ENCODE measurements at places on chromosomes 7 and 10.
A peak's percentile ranks its signal among the peaks of the same experiment; 100 is the strongest.

GRCh38 chr10:123677556-123677955, 11.4 kb downstream of the GPR26 start:
- DNase-seq = no peak

GRCh38 chr7:87075671-87076404, 16.4 kb upstream of the ELAPOR2 start:
- no peak for DNase-seq

- no peak for DNase-seq
These were observed 393.1 kb downstream of the EXOC4 start for GRCh38 chr7:133645884-133646391.

DNA sequence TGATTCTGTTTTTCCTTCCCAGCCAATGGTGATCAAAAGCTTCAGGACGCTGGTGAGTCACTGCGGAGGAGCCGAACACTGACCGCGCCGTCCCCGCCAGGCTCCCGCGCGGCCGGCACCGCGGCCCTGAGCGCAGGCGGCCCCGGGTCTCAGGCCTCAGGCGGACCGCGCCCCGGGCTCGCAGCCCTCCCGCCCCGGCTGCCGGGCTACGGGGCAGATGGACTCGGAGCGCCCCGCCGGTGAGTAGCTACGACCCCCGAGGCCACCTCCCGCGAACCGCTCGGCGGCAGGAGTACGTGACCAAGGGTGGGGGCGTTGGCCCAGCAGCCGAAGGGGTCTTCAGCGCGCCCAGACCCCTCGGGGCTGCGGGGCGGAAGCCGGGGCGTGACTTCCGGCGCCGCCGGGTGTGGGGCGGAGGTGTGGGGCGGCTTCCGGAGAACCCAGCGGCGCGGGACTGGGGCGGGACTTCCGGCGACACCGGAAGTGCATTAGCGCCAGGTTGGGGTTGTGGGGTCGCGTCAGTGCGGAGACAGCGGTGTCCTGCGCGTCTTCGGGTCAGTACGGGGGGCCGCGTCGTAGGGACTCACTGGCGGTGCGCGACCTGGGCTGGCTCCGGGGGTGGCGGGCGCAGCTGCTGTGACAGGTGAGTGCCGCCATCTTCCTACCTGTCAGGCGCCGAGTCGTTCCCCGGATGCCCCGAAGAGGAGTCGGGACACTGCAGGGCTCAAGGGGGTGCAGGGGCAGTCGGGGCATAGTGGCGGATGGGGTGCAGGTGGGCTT, at the start of gene WDR37:
Gene WDR37, plus strand, starts transcription at position 60 of the 780 bp plus-strand sequence. CDS start 15,771 bp downstream, outside the sequence.
- DNase-seq = peak; percentile 61

GRCh38 chr7:14228341-14228740, 238.9 kb upstream of the ETV1 start:
- no peak for DNase-seq

DNA sequence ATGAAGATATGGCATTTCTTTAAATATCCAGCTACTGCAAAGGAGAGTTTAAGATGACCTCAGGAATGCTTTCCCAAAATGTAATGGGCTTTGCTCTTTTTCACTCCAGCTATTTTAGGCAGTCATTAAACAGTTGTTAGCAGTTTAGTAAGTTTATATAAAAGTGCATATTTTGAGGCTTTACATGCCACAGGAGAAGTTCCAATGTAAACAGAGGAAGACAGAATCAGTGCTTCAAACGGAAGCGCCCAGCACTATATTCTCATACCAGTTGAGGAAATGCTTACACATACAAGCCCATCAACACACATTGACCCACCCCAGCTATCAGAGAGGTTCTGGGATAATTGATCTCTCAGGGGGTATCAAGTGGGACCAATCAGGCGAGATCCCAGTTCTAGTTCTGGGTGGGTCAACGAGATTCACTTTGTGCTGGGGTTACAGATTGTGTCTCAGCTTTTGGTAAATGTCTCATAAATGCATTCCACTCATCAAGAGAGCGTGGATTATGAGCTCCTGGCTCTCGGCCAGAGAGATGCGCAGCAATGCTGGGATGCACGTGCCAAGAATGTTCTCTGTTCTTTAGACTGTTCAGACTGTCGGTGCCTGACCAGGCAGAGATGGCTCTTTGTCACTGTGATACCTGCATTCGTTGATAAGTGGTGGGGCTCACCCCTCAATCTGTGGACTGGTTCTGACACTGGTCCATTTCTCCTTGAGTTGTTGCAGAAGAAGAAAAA, 55.0 kb downstream of the CACNB2 start:
- DNase-seq = no peak

DNA sequence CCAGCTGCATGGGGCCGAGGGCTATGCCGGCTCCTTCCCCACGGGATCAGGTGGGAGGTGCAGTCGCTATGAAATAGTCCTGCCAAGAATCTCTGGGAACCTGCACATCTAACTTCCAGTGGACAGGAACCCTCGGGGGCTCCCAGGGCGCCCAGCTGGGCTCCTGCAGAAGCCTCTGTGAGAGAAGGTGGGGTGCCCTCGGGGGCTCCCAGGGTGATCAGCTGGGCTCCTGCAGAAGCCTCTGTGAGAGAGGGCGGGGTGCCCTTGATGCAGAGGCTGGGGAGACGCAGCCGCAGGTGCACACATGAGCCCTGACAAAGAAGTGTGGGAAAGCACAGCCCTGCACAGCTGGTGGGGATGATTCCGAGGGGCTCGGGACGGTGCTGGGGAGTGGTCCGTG, 5.9 kb downstream of the VENTX start:
- DNase-seq = no peak

GRCh38 chr10:3293581-3294431, 121.2 kb upstream of the PITRM1 start:
- no peak for DNase-seq

GRCh38 chr10:105706281-105707026, 1065.4 kb downstream of the SORCS3 start:
- DNase-seq = no peak

DNA sequence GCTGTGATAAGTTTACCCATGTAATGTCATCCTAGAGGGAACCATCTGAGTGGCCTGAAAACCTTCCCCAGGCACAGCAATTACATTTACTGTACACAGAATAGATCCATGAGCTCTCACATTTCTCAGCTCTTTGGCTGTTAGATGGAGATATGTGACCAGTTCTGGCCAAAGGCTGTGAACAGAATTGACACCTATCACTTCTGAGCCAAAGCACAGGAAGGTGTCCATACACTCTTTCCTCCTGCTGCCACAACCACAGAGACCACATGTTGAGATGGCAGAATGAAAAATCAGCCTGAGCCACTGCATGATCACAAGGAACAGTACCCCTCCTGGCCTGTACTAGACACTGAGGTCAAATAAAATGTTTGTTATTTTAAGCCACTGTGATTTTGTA, 44.3 kb upstream of the ATOH7 start:
- no peak for DNase-seq

DNA sequence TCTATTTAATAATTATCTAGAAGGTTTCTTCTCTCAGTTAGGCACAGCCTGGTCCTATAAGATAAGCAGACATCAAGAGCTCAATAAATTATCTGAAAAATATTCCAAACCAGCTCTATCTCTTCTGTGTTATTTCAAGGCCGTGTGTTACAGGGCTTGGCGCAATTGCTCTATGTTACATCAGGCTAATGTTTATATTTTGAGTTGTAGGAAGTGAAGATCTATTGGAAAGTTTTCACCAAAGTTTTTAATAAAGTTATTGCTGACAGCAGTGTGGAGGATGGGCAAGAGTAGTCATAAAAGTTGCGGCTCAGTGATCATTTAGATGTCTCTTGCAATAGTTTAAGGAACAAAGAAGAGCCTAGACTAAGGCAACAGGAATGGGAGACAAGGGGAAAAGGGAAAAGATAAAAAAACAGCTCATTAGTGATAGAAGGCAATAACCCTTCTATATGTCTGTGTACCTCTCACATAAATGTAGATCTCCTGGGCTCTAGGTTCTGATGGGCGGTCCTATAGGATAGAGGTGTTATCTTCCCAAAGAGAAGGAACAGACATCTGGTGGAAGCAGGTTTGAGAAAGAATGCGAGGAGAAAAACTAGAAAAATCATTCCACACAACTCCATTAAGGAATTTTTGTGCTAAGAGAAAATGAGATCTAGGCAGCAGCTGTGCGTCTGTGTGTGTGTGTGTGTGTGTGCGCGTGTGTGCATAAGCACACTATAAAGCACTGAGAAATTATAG, 5.9 kb upstream of the ANKRD7 start:
- DNase-seq = no peak

GRCh38 chr7:30162622-30163124, 27.9 kb downstream of the MTURN start:
- DNase-seq = peak; percentile 65

DNA sequence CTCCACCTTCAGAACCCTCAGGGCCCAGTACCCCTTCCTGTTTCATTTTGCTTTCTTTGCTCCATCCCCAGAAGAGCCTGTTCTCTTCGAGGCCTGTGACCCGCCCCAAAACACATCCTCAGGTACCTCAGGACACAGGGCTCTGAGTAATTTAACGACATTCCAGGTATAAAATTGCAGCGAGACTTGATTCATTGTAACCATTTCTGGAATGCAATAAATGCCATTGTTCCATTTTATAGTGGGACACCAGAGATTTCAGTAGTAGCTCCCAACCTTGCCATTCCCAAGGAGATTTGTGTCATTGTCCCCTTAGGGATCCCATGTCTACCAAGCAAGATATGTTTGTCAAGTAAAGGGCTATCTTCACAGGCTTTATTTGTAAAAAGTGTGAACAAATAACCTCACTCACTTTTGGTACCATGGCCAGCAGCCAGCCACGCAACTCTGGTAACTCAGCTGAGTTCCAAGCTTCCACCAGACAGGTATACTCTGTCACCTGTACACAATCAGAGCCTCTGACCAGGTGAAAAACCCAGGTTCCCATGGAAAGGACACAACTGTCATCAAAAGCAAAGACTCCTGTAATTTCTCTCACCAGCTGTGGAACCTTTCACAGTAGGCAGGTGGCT, 441.3 kb downstream of the PLXNA4 start:
- DNase-seq = no peak

DNA sequence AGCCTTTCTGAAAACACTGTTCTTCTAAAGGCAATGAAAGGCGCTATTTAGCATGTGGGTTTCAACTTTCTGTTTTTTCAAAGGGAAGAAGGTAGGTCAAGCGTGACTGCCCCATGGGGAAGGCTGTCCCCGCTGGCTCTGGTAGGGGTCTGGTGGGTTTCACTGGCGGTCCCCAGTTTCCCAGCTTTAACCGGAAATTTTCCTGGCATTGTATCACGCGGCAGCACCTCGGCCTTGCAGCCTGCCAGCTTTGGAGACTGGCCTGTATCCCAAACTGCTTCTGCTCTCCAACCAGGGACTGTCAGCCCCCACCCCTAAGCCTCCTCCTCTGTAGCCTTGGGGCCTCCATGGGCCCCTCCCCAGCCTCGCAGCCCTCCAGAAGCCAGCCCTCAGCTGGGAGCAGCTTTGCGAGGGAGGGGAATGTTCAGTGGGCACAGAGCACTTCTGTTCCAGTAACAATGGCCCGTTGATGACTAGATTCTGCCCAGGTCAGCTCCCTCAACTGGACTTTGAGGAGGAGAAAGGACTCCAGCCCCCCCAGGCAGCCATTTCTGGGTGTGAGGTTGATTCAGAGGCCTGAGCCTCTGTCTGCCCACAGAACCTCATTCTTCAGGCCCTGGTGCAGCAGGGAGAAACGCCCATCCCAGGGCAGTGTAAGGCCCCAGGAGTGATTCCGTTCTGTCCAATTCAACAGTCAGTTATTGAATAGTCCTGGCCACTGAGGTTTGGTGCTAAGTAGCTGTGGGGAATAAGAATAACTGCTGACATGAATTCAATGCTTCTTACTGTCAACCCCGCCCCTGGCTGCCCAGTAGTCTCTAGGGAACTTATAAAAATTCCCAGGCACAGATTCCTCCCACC, 17.1 kb downstream of the CHST3 start:
- DNase-seq = peak; percentile 34

DNA sequence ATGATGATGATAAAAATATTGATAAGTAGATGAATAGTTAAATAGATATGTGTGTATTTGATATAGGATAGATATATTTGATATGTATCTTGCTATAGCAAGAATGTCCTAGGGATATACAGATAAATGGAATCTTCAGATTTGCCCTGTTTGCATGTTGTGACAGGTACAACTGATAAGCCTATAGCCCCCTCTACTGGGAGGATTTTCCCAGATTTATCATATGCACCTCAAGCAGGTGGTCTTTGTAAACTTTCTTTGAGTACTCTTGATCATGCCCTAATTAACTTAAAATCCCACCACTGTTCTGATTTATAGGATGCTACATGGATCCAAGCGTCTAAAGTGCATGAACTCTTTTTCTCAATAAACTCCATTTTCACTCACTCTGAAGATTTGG, 1050.7 kb downstream of the SORCS3 start:
- DNase-seq = no peak

- DNase-seq = peak; percentile 49
These were observed 102.3 kb downstream of the JAZF1 start for GRCh38 chr7:28078036-28078901.

GRCh38 chr10:14063531-14064285, 267.0 kb downstream of the FRMD4A start:
- no peak for DNase-seq

DNA sequence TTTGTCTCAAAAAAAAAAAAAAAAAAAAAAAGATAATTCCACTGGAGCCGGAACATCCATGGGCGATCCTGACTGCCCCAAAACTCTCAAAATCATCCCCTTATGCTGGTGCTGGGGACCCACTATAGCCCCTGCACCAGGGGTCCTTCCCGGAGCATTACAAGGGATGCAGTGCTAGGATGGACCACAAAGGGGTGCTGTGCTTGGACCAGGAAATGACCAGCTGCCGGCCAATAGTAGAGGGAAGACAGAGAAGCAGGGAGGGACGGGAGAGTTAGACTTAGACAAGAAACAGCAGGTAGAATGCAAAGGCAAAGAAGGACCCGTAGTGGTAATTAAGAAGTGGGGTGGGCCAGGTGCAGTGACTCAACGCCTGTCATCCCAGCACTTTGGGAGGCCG, 40.5 kb downstream of the RCC1L start:
- no peak for DNase-seq

DNA sequence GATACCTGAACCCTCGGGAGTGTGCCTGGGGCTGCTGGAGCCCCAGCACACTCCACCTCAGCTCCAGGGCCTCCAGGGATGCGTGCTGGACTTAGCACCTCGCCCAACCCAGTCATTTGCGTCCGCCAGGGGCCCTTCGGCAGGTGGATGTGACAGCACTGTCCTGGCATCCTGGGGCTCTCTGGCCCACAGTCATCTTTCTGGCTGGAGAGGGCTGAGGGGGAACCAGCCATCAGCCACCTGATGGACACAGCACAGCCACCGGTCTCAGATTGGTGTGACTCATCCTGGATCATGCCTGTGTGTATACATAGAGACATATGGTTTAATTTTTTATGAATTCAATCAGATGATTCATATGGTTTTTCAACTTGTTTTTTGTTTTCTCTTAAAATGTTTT, 11.1 kb downstream of the ZNF775 start:
- no peak for DNase-seq

GRCh38 chr10:116836902-116837523, 12.3 kb upstream of the ENO4 start:
- DNase-seq = peak; percentile 44

GRCh38 chr10:112535531-112535951, 88.5 kb downstream of the VTI1A start:
- no peak for DNase-seq

Data from endothelial cell of umbilical vein (primary cell).